ENCODE measurements at places on chromosomes 11 and 22.

DNA sequence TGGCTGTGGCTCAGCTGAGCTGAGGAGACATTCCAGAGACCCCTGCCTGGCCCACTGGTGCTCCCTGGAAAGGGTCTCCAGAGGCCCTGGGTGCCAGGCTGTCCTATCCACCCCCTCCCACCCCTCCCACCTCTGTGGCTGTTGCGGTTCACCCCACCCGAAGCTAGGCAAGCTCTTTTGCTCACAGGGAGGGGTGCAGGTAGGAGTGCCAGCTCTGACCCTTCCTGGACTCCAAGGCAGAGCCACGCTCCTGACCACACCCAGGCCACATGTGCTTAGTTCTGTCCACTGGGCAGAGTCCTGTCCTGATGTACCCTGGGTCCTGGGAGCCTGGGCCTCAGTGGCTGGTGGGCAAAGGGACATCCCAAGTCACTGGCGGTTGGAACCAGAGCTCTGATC, 16.4 kb downstream of the IL17REL start:
- DNase-seq = no peak

- DNase-seq = no peak
Measured at GRCh38 chr11:118485273-118485672, 42.0 kb upstream of the TTC36 start.

GRCh38 chr11:690738-691633, 4.0 kb downstream of the DEAF1 start:
- no peak for DNase-seq

DNA sequence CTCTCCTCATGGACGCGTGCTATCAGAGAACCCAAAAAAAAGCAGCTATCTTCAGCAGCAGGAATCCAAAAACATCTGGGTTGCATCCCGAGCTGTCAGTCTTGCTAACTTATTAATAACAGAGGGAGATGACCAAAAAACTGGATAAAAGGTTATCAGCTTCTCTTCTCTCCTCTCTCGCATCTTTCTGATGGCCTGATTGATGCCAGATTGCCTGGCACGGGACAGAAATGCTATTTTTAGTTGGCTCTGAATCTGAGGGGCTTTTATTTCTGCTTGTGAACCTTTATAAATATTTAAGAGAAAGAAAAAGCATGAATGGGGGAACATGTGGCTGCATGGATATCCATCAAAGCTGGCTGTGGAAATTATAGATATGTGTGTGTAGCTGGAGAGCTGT, 230.3 kb downstream of the ETS1 start:
- no peak for DNase-seq

DNA sequence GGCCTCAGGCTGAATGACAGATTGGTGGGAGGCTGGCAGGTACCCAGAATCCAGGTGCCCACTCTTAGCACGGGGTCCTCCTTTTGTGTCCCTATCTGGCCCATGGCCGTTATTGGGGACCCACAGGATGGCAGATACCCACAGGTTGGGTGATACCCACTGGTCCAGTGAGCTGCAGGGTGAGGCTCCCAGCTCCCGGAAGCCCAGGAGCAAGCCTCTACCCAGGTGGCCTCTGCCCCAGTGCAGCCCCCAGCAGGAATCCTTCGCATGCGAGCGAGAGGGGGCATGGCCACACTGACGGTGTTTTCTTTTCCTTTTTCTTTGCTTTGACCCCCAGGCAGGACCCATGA, 116.1 kb downstream of the PHF21B start:
- DNase-seq = no peak

- no peak for DNase-seq
Measured at GRCh38 chr11:14539982-14540421, 19.8 kb upstream of the PSMA1 start.

DNA sequence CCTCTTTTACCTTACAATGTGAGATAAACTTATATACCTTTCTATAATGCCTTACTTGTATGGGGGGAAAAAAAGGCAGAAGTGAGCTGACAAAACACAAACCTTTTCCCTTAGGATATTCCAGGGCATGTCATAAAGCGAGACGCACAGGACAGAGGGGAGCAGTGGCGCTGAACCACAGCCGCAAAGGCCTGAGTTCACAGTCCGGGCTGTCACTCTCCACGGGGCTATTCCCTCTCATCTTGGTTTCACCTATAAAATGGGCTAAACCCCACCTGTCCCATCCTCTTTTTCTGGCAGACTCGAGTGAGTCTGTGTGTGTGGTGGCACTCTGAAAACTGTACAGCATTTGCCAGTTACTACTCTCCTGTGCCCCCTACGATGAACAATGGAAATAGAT, 14.4 kb upstream of the FXYD2 start:
- no peak for DNase-seq

- no peak for DNase-seq
Measured at GRCh38 chr22:18121506-18121905, 10.9 kb downstream of the TUBA8 start.

- no peak for DNase-seq
Measured at GRCh38 chr11:1370186-1371025, 19.3 kb upstream of the BRSK2 start.

GRCh38 chr11:1656061-1656441, 26.5 kb downstream of the KRTAP5-5 start:
- no peak for DNase-seq

DNA sequence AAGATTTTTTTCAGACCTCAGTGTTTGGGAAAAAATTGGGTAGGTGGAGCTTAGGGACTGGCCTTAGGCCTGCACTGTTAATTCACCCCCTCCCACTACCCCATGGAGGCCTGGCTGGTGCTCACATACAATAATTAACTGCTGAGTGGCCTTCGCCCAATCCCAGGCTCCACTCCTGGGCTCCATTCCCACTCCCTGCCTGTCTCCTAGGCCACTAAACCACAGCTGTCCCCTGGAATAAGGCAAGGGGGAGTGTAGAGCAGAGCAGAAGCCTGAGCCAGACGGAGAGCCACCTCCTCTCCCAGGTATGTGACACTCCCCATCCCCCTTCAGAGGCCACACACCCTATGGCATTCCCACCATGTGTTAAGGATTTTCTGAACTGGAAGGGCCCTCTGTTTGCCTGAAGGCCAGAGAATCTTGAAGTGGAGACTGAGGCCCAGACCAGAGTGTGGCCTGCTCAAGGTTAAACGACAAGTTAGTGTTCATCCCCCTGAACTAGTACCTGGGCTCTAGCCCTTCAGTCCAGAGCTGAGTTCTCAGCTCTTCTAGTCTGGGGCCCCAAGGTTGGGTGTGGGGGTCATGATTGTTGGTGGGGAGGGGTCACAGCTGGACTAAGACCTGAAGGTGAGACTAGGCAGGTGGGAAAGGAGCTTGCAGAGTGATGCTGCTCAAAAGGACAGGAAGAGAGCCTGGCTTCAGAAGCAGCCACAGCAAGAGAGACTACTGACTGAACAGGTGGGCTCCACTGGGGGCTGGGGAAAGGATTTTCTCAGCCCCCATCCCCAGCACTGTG, 2.3 kb upstream of the FOLR1 start:
- peak; percentile 46 for DNase-seq

DNA sequence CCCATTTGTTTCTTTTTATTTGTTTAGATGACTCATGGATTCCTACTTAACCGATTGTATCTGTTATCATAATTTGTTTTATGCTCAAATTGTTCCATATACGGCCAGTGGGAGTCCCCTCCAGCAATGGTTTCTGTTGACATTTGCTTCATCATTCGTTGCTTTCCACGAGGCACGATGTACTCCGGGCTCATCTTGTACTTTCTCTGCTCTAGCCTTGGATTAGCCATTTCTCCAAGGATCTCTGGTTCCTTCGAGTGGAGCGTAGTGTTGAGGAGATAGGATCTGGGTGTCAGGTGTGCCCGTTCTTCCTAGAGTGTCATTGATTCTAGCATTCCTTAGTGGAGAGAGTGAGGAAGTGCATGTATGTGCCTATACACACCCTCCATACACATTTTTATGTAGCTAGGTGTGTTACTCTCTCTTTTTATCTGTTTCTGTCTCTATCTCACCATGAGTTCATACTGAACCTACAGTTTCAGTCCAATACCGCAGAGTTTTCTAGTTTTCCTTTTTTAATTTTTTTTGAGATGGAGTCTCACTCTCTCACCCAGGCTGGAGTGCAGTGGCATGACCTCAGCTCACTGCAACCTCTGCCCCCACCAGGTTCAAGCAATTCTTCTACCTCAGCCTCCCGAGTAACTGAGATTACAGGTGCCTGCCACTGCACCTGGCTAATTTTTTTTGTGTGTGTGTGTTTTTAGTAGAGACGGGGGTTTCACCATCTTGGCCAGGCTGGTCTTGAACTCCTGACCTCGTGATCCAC, 31.4 kb downstream of the TECTA start:
- no peak for DNase-seq

- no peak for DNase-seq
Measured at GRCh38 chr11:16030664-16031063, 325.7 kb downstream of the SOX6 start.

DNA sequence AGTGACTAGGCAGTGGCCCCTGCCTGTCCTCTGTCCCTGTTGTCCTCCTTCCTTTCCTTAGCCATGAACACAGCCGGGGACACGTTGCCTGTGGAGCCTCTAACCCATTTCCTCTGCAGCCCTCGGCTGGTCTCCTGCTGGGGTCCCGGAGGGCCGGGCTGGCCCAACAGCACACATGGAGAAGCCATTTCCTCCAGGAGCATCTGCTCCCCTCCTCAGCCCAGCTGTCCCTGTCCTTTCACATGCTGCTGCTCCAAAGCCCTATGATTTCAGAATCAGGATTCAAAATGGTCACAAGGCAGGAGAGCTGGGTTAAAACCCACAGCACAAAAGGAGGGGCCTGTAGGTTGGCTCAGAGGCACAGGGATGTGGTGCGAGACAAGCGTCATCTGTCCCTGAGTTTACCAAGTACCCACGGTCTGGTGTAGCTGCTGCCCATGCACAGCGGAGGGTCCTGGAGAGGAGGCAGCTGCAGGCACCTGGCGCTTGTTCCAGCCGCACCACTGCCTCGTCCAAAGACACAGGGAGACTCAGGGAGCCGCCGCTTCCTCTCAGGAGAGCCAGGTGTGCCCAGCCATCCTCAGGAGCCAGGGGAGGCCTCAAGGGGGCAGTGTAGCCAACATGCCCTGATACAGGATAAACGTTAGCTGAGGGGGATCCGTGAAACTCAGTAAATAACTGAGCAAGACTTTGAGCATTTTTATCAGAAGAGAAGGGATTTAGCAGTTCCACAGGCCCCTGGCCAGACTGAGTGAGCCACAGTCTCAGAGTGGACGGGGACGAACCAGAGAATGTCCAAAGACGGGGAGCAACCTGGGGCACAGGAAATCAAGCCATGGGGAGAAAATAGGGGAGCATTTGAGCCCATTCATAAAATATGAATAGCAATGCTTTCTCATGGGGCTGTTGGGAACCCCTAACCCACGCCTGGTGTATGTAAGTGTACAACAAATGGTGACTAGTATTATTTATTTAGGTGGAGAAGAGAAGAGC, 3.9 kb upstream of the VSIG10L2 start:
- DNase-seq = peak; percentile 75

GRCh38 chr22:38973289-38974169, 8.6 kb upstream of the APOBEC3B start:
- DNase-seq = no peak

GRCh38 chr22:23501708-23502107, 78.4 kb downstream of the IGLL1 start:
- DNase-seq = no peak

DNA sequence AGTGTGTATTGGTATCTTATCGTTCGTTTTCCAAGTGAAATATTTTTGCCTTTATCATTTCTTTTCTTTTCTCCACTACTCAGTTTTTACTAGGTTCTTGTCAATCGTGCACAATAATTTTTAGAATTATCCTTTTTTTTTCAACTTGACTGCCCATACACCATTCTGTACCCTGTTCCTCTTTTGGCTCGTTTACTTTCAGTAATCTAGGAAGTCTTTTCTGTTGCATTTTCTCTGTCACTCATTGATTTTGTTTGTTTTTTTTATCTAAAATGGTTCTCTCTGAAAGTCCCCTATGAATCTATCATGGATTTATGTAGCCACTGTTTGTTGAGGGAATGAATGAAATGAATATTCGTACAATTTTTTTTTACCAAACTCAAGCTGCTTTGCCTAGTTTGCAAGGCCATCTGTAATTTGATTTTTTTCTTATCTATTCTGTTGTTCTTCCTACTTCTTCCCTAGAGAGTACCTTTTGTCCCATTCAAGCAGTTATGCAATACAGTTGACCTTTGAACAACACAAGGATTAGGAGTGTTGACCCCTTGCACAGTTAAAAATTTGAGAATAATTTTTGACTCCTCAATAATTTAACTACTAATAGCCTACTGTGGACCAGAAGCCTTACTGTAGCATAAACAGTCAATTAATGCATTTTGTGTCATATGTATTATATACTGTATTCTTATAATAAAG, 166.3 kb downstream of the TMEM135 start:
- no peak for DNase-seq

- DNase-seq = no peak
Measured at GRCh38 chr11:44306918-44307244, 3.1 kb downstream of the ALX4 start.

- no peak for DNase-seq
Measured at GRCh38 chr11:132257871-132258270, 887.5 kb downstream of the NTM start.

DNA sequence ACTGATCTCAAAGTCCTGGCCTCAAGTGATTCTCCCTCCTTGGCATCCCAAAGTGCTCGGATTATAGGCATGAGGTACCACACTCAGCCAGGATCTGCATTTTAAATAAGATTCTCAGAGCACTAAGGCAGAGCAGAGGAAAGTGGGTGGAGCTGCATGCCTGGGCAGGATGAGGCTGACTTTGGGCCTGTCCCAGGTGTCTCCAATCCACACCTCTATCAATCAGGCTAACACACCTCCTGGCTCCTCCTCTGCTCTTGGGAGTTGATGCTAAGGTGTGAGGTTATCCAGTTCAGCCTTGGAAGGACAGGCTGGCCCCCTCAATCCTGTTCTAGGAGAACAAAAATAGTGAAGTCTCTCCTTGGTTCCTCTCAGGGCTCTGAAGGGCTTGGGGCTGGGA, 30.2 kb upstream of the P2RY2 start:
- no peak for DNase-seq

GRCh38 chr11:134756811-134757540, 344.9 kb upstream of the B3GAT1 start:
- no peak for DNase-seq

DNA sequence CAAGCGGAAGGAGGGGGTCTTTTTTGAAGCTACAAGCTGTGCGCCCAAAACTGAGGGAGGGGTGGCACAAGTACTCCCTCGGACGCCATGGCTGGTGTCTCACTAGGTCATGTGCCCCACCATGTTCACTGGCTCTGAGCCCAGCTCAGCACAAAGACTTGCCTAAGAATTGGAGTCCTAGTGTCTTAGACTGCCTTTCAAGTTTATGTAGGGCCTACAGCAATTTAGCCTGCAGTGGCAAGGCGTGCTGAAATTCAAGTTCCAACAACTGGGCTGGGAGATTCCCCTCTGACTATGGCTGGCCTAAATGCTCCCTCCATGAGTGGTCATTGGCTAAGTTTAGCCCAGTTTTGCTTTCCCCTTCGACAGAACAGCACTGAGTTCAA, 27.3 kb downstream of the FCHSD2 start:
- no peak for DNase-seq

GRCh38 chr22:29226351-29226981, 20.8 kb downstream of the EMID1 start:
- no peak for DNase-seq

DNA sequence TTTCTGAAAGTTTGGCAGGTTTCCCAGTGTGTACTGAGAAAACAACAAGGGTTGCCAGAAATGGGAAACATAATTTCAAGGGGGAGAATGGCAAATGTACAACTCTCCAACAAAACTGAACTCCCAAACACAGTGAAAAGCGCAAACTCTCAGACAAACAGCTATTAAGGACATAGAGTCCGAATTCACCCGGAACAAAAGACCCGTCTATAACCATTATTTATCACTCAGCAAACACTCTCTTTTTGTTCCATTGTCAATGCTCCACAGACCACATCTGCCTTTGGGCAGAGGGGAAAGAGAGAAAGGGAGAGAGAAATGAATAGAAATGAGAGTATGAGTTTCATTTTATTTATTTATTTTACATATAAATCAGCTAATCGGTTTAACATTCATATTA, 21.7 kb downstream of the KIRREL3 start:
- DNase-seq = no peak
